ENCODE measurements at places on chromosomes 2 and 18.

DNA sequence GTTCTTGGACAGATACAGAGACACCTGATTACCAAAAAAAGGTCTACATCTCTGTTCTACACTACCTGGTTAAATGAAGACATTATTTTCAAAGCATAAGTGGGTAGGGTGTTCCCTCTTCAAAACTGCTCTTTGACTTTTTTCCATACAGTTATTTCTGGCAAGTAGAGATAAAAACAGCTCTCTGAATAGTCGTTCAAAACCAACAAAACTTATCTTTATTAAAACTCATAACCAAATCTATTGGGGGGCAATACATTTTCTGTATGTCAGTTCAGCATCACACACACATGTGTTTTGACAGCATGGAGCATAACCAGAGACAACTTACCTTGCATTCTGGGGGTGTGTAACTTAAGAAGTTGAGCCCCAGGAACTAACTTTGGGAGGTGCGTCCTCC is 149.0 kb upstream of the EPC2 start:
- DNase-seq, result no peak

DNA sequence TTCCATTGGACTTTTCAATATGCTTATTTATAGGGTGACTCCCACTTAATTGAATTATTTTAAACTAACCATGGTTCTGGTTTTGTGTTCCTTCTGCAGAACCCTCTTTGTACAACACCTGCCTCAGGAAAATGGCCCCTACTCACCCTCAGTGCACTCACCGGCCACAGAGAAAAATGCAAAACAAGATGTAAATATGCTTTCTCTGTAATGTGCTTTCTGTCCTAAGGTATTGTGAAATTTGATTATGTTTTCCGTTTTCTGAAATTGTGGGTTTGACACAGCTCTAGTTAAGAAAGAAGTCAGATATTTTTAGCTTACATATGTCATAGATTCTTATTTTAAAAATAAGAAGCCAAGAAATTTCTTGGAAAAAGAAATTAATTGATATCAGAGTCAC is 357.7 kb upstream of the SMIM21 start:
- no peak for DNase-seq

- DNase-seq, result no peak
Observed at GRCh38 chr2:224401641-224402342, at the start of gene FAM124B. FAM124B (minus strand) TSS chr2:224402107; CDS start chr2:224401768, 339 bp downstream.

GRCh38 chr2:169072163-169072925 is 3.0 kb downstream of the DHRS9 start:
- no peak for DNase-seq

DNA sequence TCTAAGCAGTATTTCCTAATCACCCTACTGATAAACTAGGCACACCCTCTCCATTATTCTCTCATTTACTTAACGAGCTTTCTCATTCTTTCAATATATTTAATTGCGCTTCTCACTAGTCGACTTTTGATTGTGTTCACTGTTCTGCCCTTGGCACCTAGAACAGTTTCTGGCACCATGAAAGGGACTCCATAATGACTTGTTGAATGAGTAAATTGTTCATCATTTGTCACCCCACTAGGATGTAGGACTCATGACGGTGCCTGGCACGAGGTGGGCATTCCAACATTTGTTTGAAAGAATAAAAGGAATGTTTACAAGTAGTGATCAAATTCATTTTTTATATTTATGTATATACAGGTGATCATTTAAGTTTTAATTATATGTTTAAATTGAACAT is 123.7 kb downstream of the DIS3L2 start:
- DNase-seq, result peak; percentile 14

GRCh38 chr2:23506531-23507266 is 121.7 kb downstream of the KLHL29 start:
- DNase-seq, result no peak
